ENCODE measurements at places on chromosomes 16 and 17.

DNA sequence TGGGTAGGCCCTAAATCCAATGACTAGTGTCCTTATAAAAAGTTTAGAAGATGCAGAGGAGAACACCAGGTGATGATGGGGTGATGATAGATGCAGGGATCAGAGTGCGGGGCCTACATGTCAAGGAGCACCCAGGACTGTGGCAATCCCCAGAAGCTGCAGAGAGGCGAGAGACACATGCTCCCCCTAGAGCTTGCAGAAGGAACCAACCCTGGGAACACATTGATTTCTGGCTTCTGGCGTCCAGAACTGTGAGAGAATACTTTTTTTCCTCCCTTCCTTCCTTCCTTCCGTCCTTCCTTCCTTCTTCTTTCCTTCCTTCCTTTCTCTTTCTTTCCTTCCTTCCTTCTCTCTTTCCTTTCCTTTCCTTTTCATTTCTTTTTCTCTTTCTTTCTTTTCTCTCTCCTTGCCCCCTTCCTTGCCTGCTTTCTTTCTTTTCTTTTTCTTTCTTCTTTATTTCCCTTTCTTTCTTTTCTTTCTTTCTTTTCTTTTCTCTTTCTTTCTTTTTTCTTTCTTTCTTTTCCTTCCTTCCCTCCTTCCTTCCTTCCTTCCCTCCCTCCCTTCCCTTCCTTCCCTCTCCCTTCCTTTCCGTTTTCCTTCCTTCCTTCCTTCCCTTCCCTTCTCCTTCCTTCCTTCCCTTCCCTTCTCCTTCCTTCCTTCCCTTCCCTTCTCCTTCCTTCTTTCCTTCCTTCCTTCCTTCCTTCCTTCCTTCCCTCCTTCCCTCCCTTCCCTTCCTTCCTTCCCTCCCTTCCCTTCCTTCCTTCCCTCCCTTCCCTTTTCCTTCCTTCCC lies 134.3 kb downstream of the HAPSTR1 start:
- no peak for DNase-seq

GRCh38 chr17:56688151-56688550 lies 94.7 kb downstream of the NOG start:
- DNase-seq = no peak

DNA sequence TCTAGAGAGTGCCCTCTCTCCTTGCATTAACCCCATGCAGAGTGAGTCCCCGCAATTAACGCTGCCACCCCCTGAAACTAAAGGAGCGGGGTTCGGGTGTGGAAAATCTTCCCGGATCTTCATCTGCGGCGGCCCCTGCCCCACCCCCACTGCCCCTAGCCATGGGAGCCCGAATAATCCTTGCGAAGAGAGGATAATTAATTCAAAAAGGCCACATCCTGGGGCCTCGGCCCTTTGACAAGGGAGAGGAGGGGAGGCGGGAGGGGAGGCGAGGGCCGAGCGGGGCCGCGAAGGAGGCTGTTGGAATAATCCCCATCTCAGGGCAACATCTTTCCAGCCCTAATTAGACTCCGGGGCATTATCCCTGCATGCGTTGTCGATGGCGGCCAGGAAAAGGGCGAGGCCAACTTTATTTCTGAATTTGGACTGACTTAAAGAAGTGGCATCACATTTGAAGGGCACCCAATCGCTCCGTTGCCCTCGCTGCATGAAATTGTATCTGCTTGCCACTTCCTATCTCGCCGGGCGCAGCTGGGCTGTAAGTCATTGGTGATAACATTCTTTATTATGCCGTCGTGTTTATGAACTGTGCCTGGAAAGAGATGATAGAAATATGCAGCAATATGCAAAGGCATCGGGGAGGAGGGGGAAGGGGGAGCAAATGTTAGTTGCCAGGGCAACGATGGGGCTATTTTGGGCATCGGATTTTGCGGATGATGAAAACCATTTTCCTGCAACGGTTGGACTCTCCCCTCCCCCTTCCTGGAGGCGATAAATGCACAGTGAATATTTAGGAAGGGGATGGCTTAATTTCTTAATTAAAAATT lies 387.1 kb upstream of the TNRC6C start:
- no peak for DNase-seq

GRCh38 chr16:78684030-78684611 lies 584.7 kb downstream of the WWOX start:
- no peak for DNase-seq

DNA sequence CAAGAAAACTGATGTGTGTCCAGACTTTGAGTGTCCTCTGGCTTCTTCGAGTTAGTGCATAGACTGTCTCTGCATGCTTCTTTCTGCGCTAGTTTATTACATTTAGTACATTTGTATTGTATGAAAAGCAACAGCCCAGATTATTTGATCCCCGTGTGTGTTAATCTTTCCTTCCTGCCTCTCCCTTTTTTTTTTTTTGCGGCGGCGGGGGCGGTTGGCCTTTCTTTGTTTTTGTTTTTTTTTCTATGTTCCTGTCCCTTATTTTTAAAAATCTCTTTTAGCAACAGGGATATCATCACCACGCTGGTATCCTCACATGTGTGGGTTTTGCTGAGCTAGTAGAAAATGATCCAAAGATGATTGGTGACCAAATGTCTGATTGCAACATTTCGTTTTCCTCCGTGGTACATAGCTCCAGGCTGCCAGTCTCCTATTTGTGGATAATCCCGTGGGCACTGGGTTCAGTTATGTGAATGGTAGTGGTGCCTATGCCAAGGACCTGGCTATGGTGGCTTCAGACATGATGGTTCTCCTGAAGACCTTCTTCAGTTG lies 9.4 kb downstream of the SCPEP1 start:
- no peak for DNase-seq
